CD4-positive, alpha-beta T cell treated with Interleukin-6 at 100 ng/mL for 8 hours (primary cell): ENCODE measurements at places on chromosomes 6 and 20.

DNA sequence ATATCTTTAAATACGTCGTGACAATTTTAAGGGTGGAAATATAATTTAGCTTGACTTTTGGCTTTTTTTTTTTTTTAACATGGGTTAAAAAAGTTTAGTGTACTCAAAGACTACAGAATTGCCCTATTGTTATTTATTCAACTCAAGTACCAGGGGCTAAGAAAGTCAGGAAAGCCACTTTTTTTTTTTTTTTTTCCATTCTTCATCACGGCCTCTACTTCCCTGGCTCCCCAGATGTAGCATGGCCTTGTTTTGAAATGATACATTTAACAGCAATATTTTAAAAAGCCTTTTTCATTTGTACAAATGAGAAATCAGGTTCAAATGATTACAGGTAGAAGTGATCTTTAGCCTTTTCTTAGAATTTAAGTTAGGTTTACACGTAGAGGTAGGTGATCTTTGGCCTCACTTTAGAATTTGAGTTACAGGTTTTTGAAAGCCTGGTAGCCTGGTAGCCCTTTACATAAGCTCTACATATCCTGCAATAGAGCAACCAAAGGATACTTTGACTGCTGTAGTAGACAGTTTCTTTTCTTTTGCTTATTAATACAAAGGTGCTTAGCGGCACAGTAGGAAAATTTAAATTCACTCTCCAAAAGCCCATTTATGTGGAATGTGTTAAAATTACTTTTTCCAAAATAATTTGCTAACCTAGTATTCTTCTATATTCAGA is 160.5 kb upstream of the MMS22L start:
- no peak for DNase-seq

- DNase-seq: no peak
Observed at GRCh38 chr6:22142856-22143255, 154.0 kb downstream of the PRL start.

DNA sequence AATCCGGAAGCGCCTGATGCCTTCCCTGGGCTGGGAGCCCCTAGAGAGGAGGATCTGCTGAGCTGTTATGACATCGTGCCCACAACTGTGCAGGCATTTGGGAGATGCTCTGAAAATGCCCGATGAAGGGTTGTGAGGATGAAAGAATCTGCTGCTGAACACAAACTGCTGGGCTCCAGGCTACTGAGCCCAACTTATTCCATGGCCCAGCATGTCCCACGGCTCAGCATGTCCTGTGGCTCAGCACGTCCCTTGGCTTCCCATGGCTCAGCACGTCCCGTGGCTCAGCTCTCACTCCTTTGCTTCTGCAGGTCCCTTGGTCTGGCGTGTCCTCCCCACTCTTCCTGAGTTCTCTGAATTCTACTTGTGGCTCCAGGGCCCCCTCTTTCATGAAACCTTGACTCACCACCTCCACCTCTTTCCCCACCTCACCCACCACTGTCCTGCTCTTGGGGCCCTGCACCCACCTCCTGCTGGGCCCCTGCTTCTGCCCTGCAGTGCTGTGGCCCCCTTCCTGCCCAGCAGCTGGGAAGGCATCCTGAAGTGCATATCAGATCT is 80.4 kb downstream of the PHACTR3 start:
- DNase-seq: no peak

DNA sequence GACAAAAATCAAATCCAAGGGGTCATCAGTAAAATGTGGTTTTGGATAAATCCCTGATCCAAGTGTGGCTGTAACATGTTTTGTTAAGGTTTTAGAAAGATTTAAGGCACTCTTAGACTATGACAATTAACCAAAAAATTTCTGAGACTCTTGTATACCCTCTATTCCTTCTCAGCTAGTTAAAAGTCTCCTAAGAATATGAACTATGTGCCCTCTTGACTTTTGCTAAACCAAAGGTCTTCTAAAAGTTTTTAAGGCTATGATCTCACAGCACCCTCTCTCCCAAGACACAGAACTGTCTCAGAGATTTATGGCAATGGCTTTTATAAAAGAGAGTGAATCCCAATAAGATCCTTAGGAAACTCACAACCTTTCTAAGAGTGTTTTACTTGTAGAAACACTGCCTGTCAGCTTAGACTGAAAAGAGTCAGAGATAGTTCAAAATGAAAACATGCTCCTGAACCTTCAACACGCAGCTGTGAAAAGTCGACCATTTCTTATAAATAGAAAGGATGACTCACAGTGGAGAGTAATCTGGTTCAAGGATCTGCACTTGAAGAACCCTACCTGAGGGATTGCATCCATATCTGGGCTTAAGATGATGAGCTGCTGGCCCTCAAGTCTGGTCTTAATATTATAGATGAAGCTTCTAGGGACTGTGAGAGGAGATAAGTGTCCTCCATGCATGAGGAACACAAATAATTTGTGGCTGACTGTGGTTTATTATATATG is 388.4 kb upstream of the GJE1 start:
- no peak for DNase-seq

GRCh38 chr20:22823119-22823518 is 212.0 kb upstream of the SSTR4 start:
- no peak for DNase-seq

DNA sequence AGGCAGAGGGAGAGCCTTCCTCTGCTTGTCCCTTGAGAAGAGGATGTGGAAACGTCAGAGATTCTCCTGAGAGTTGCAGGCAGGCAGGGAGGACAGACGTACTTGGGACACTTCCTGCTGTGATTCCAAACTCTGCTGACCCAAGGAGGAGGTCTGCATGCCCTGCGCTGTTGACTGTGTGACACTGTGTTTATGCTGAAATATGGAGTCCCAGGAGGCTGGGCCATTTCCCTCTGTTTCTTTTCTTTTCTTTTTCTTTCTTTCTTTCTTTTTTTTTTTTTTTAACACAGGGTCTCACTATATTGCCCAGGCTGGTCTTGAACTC is 63.5 kb upstream of the BHLHE23 start:
- no peak for DNase-seq

DNA sequence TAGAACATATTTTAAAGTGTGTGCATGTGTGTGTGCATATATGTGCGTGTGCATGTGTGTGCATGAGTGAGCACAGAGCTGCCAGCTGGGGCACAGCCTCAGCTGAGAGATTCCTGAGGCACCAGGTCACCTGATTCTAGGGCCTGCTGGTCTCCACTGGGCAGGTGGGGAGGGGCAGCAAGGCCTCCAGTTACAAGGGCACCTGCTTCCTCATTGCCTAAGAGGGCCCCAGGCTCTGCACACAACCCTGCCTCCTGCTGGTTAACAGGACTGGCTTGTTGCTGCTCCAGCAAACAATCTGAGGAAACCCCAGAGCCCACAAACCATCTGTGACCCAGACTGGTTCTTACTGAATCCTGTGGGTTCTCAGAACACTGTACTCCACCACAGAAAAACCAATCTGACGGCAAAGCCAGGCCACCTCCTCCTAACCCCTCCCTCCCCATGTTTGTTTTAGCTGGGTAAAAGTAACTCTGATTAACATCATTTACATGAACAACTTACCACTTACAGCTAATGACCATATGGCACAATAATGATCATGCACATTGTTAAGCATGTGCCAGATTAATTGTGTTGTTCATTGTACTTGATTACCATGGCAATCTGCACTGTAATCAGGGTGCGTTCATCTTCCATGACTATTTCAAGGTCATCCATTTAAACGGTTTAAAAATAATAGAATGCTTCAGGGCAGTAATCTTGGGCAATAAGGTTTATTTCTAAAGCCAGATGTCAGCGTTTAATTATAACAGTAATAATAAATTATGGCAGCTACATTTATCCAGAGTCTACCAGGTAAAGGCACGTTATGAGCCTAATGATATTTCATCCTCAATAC is 23.1 kb upstream of the UBE2J1 start:
- peak; percentile 61 for DNase-seq

DNA sequence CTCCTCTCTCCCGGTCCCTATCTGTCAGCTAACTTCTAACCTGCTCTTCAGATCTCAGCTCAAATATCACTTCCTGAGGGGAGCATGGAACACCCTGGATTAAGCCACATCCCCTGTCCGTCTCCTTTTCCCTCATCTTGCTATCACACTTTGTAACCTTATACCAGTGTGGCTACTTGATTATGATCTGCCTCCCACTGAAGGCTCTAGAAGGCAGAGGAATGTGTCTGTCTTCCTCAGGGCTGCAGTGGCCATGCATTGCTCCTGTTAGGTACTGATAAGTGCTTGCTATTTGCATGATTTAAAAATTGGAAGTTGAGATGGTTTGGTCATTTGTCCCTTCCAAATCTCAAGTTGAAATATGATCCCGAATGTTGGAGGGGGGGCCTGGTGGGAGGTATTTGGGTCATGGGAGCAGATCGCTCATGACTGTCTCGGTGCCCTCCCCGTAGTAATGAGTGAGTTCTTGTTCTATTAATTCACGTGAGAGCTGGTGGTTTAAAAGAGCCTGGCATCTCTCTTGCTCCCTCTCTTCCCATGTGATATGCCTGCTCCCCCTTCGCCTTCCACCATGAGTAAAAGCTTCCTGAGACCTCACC is 71.4 kb downstream of the PLCB4 start:
- DNase-seq: no peak

DNA sequence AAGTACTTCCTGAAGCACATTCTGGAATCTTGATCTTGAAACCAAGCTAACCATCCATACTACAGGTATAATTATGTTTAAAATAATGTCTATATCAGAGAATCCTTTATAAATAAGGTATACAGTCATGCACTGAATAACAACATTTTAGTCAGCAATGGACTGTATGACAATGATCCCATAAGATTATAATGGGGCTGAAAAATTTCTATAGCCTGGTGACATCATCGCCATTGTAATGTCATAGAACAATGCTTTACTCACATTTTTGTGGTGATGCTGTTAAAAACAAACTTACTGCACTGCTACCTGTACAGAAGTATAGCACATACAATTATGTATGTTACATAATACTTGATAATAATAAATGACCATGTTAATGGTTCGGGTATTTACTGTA is 31.8 kb downstream of the RNF146 start:
- no peak for DNase-seq

GRCh38 chr6:92706976-92707375 is 712.4 kb downstream of the EPHA7 start:
- DNase-seq: no peak

- DNase-seq: no peak
Observed at GRCh38 chr6:33415831-33416230, 2.1 kb downstream of the CUTA start.

GRCh38 chr6:147000545-147001488 is 203.4 kb upstream of the STXBP5 start:
- DNase-seq: no peak

DNA sequence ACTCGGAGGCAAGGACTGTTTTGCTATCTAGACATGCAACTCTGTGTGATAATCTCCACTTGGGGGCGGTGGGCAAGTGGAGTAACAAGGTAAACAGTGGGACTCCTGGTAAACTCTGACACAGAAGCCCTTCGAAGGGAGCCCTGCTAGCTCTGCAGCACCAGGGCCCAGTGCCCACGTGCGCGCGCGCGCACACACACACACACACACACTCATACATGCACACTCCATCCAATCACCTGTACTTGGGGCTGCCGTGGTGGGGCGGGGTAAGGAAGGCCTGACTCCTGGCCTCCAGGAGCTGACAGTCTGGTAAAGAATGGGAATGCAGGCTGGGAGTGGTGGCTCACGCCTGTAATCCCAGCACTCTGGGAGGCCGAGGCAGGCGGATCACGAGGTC is 36.4 kb downstream of the TAF4 start:
- no peak for DNase-seq

DNA sequence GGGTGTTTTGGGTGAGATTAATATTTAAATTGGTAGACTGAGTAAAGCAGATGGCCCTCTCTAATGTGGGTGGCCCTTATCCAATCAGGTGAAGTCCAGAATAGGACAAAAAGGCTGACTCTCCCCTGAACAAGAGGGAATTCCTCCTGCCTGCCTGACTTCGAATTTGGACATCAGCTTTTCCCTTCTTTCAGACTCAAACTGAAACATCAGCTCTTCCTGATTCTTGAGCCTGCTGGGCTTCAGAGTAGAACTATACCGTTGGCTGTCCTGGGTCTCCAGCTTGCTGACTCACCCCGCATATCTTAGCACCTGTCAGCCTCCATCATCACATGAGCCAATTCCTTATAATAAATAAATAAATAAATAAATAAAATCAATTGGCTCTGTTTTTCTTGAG is 15.0 kb upstream of the TGM6 start:
- no peak for DNase-seq

DNA sequence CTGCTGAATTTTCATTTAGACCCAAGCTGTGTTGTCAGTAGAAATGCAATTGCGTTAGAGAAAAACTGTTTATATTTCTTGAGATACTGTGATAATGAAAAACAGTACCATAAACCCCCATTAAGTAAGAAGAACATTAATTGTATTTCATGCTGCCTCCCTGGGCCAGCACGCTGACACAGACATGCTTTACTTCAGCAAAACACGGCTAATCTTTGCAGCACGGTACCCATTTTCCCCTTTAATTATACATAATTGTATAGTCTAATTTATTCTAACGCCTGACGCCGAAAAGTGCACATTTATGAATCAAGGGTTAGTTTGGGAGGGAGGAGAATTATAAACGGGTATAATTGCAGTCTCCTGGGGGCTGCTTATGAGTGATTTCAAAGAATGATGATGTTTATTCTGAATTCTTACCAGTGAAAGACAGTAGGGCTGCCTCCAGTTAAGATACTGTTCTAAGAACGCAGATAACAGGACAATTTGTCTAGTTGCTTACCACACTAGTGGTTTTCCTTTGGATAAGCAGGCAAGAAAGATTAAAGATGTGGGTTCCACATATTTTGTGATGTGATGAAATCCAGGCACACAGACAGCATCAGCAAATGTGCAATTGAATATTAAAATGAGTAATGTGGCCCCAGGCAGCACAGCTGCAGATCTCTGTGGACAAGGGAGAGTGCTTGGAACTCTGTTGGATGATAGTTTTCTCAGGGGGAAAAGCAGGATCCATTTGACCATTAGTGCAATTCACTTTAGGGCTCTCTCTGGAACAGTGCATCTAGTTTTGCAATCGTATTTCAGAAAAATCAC is 4.7 kb upstream of the SULF2 start:
- DNase-seq: no peak

DNA sequence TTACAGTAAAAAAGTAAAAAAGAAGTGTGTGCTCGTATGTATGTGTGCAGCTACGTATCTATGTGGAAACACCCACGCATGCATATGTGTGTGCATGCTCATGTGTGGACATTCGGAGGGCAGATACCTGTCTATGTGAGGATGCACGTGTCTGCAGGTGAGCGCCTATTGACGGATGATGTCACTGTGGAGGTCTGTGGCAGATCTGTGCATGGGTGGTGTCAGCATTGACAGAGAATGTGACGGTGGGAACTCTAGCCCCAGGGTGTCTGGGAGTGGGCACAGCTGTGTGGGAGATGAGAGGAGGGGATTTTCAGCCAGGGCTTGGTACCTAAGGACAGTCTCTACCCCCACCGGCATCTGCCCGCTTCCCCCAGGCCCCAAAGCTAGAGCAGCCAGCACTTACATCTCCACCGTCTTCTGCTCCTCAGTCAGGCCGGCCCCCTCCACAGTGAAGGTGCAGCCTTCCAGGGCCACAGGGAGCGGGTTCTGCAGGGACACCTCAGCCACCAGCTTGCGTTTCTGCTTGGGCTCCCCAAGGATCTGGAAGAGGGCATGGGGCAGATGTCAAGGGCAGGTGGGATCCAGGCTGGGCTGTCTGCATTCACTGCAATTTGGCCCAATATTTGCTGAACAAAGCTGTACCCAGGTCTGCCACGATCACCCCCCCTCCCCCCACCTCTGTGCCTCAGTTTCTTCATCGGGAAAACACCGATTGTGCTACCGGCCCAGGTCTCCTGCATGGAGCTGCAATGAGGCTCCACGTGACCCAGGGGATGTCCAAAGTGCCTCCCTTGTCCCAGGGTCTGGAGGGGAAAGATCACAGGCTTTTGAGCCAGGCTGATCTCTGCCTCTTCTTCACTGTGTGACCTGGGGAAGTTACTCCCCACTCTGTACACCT is 34.1 kb downstream of the TGM2 start:
- no peak for DNase-seq
